CD4-positive, alpha-beta memory T cell (primary cell): ENCODE measurements at places on chromosomes 3 and 15.

DNA sequence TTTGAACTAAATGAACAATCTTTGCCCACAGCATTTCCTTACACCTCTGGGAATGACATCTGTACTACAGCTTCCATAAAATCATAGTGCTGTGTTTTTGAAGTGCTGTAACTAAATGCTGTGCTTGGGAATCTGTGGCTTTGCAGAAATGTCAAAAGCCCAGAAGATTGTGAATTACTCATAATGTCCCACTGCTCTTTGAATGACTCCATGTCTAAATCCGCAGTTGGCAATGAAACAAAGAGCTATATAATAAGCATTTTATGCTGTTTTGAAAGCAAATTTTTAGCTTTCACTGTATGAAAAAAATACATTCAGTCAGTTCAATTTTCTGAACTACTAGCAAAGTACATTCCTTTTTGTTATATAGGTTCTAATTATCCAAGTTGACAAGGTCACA is 88.6 kb upstream of the ADAMTS17 start:
- no peaks in the 10 kb centered on the region for H3K36me3 ChIP-seq
- H3K4me1 ChIP-seq: no peaks in the 10 kb centered on the region
- H3K27me3 ChIP-seq: no peaks in the 10 kb centered on the region
- H3K27ac ChIP-seq: no peak overlapping the region
- no peak overlapping the region for H3K4me3 ChIP-seq

DNA sequence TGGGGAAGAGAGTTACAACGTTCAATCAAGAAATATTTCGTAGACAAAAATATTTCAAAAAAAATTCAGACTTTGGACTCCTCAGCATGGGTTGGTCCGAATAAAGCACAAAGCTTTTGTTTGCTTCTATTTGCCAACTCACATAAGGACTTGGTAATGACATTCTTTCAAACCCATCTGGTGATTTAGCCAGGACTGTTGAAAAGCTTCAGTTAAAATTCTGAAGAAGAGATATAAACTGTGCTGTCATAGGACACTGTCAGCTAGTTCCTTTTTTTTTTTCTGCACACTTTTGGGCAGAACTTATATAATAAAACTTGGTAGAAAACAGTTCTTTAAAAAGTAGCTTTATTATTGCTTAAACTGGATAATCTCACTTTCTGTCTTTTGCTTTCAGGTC is 660.8 kb upstream of the SGO1 start:
- H3K27me3 ChIP-seq: no peaks in the 10 kb centered on the region
- no peak for DNase-seq
- H3K4me1 ChIP-seq: no peaks in the 10 kb centered on the region
- H3K36me3 ChIP-seq: no peaks in the 10 kb centered on the region

- H3K4me3 ChIP-seq: no peak overlapping the region
- peaks cover 2% of the 10 kb centered on the region for H3K36me3 ChIP-seq
- H3K27ac ChIP-seq: no peak overlapping the region
Observed at GRCh38 chr15:52334491-52335160, 39.0 kb upstream of the MYO5C start.

DNA sequence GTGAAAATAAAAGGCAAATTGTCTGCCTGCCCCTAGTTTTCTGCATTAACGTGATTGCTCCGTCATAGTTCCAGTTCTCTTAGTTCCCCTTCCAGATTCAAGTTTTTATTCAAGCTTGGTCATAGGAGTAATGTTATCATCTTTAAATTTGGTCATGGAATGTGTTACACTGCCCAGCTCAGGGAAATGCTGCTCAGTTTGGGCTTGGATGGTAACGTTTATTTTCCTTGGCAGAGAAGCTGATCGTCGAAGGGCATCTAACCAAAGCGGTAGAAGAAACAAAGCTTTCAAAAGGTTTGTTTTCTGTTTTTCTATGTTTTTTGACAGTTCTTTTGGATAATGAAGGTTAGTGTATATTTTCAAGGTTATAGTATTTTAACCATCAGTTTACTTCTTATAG is 118.4 kb upstream of the FLNB start:
- no peak overlapping the region for H3K4me3 ChIP-seq
- no peak for DNase-seq
- no peaks in the 10 kb centered on the region for H3K36me3 ChIP-seq
- no peaks in the 10 kb centered on the region for H3K27me3 ChIP-seq
- H3K4me1 ChIP-seq: no peaks in the 10 kb centered on the region

GRCh38 chr15:56017920-56018319 is 24.5 kb upstream of the NEDD4 start:
- H3K4me3 ChIP-seq: no peak overlapping the region
- no peaks in the 10 kb centered on the region for H3K36me3 ChIP-seq
- DNase-seq: no peak
- H3K4me1 ChIP-seq: no peaks in the 10 kb centered on the region
- no peaks in the 10 kb centered on the region for H3K27me3 ChIP-seq
- no peak overlapping the region for H3K27ac ChIP-seq

GRCh38 chr15:92429378-92430068 is 35.8 kb downstream of the ST8SIA2 start:
- H3K36me3 ChIP-seq: no peaks in the 10 kb centered on the region
- no peaks in the 10 kb centered on the region for H3K27me3 ChIP-seq
- H3K4me3 ChIP-seq: no peak overlapping the region
- DNase-seq: no peak
- H3K4me1 ChIP-seq: no peaks in the 10 kb centered on the region

DNA sequence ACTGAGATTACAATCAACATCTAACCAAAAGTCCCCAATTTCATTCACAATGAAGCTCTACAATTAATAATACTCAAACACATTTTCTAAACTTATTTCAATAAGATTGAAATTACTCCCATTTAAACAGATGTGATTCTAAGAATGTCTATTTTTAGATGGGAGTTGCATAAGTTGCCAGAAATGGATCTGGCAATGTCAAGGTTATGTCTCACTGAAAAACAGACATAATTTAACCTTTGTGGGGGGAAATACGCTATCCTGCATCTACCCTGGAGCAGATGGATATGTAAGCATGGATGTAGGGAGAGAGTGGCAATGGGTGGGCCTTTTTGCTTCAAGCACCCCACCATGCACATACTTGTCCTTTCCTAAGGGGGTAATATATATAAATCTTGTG is 6.7 kb upstream of the EIF1B start:
- no peak overlapping the region for H3K27ac ChIP-seq
- no peaks in the 10 kb centered on the region for H3K36me3 ChIP-seq
- H3K4me3 ChIP-seq: no peak overlapping the region

DNA sequence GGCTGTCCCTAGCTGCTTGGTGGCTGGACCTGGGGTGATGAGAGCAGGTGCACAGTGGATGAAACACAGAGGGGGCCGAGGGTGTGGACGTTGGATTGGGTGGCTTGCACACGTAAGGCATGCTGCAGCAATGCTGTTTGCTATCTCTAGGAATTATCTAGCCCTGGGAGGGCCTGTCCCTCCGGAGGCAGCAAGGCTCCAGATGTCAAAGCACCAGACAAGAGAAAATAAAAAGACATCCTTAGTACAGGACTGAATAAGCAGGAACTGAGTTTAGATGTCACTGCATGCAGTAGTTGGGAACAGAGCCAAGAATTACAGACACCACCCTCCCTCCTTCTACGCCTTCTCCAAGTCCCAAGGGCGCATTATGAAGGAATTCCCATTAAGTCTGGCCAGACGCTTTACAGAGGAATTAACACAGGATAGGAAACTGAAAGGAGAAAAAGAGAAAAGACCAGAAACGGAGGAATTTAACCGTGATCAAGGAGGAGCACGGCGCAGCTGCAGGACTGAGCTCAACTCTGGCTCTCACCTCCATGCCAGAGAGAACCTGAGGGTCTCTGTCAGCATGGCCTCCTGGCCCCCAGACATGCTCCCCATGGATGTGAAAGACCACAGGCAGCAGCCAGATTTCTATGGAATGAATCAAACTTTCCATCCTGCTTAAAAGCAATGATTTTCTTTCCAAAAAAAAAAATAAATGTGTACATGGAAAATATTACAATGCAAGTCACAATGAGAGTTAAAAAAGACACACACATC is 13.8 kb downstream of the ATP10A start:
- H3K36me3 ChIP-seq: no peaks in the 10 kb centered on the region
- H3K4me1 ChIP-seq: peaks cover 90% of the 10 kb centered on the region
- peak overlapping the region; percentile 82 for H3K27ac ChIP-seq
- H3K27me3 ChIP-seq: no peaks in the 10 kb centered on the region

- H3K27ac ChIP-seq: no peak overlapping the region
- no peaks in the 10 kb centered on the region for H3K4me1 ChIP-seq
- H3K27me3 ChIP-seq: no peaks in the 10 kb centered on the region
- no peak for DNase-seq
- H3K4me3 ChIP-seq: no peak overlapping the region
Observed at GRCh38 chr3:152583963-152584362, 251.0 kb upstream of the P2RY1 start.

DNA sequence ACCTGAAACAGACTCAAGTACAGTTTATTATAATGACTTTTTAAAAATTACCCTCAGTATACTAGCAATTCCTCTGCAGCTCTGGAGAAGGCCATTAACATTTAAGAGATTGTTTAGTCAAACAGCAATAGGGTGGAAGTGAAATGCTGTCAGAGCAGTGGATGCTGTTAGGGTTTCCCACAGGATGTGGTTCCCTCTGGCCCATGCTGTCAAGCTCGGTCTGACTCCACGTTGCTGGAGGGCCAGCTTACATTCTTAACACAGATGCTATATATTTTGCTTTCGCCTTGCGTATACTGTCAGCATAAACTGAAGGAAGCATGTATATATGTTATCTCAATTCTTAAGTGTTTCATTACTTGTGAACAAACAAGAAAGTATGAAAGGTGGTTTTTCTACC is 231.1 kb upstream of the COL8A1 start:
- no peak overlapping the region for H3K27ac ChIP-seq
- H3K36me3 ChIP-seq: no peaks in the 10 kb centered on the region
- no peak for DNase-seq
- no peaks in the 10 kb centered on the region for H3K27me3 ChIP-seq
- no peak overlapping the region for H3K4me3 ChIP-seq

DNA sequence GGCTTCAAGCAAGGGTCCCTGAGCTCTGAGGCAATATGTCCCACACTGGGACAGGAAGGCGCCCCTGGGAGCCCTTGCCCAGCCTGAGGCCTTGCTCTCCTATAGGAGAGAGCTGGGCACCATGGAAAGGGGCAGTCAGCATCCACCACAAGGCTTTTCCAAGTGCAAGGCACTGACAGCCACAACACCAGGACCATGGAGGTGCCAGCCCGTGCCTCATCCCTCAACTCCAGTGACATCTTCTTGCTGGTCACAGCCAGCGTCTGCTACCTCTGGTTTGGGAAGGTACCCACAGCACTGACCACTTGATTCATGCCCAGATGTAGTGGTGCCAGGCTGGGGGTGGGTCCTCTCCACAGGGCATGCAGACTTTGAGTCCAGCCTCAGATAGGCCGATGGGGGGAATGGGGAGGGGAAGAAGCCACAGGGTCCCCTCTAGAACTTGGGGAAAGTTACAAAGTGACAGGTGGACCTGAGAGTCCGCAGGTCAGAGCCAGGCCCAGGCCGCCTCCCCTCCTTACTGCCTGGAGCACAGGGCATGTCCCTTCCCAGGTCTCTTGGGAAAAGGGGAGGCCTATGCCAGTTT is 11.8 kb downstream of the VILL start:
- H3K4me3 ChIP-seq: no peak overlapping the region
- peaks cover 33% of the 10 kb centered on the region for H3K36me3 ChIP-seq
- no peaks in the 10 kb centered on the region for H3K27me3 ChIP-seq
- H3K27ac ChIP-seq: no peak overlapping the region
- peaks cover 24% of the 10 kb centered on the region for H3K4me1 ChIP-seq

GRCh38 chr3:84275532-84275931 is 683.3 kb upstream of the CADM2 start:
- H3K27ac ChIP-seq: no peak overlapping the region
- no peak for DNase-seq
- H3K36me3 ChIP-seq: no peaks in the 10 kb centered on the region
- H3K4me3 ChIP-seq: no peak overlapping the region
- H3K4me1 ChIP-seq: no peaks in the 10 kb centered on the region

GRCh38 chr3:130659911-130660310 is 86.7 kb downstream of the PIK3R4 start:
- DNase-seq: no peak
- no peaks in the 10 kb centered on the region for H3K36me3 ChIP-seq
- H3K4me1 ChIP-seq: no peaks in the 10 kb centered on the region
- no peak overlapping the region for H3K4me3 ChIP-seq
- no peak overlapping the region for H3K27ac ChIP-seq
- H3K27me3 ChIP-seq: no peaks in the 10 kb centered on the region
